CD4-positive, alpha-beta T cell treated with Interleukin-17A for 1 hour (primary cell): ENCODE measurements at places on chromosomes 2 and 18.

GRCh38 chr2:120206022-120206581, 17.1 kb downstream of the TMEM185B start:
- DNase-seq, result peak; percentile 23

DNA sequence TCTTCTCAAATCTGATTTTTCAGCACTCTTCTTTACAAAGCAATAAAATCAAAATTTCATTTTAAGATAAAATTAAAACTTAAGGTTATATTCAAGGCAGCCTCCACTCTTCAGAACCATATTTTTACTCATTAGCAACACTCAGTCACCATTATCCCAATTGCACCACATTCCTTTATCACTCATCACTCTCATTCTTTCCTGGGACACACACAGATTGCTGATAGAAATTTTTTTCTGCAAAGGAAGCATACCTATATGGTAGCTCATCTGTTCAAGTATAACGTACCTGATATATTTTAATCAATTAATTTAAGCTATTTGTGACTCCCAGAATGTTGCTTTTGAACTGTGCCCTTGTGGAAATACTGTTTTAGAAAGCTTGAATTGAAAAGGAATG, 1559.3 kb upstream of the ZEB2 start:
- no peak for DNase-seq

DNA sequence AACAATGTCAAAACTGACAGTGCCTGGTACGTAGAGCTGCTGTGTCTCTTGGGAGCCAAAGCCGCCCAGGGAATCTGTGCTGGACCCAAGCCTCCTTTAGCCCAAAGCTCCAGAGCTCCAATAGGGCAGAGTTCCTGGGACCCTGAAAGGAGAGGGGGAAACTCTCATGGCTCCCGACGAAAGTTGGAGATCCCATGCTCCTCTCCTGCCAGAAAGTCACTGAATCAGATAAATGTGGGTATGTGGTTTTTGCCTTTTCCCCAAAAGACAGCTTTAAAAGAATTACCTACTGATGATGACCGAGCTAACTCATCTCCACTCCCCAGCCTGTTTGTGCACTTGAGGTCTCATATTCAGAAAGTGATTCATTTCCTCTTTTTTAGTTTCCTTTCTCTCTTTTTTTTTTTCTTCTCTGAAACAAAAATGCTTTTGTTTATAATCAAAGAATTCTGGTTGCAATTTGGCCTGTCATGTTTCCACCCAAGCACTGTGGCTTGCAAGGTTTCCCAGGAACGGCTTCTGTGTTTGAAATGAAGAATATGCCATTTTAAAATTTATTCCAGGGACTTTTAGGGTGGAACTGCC, 14.1 kb upstream of the PMAIP1 start:
- DNase-seq, result peak; percentile 46

GRCh38 chr2:145715601-145716000, 1195.7 kb upstream of the ZEB2 start:
- no peak for DNase-seq

DNA sequence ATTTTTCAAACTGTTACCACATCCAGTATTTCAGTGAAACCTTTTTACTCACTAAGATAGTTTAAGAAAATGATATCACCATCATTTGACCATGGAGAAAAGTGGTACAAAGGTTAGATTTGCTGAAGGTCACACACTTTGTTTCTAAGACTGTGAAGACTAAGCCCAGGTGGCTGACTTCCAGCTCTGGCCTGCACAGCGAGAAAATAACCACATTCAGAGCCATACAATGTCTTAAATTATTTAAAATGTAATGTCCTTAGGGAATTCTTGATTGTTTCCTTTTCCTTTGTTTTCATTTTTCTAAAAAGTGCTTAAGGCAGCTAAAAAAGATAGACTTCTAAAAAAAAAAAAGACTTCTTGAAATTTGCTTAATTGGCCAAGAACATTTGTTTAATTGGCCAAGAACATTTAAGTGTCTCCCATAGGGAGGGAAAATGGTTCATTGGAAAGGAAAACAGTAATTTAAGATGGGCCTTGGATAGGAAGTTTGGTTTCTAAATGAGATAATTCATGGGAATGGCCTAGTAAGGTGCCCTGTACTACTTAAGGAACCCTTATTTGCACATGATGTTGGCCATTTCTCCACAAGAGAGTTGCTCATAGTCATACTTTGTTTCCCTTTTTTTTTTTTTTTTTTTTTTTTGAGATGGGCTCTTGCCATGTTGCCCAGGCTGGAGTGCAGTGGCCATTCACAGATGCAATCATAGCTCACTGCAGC, 45.2 kb downstream of the CYP1B1 start:
- DNase-seq, result no peak

GRCh38 chr2:71846669-71847291, 300.9 kb downstream of the CYP26B1 start:
- DNase-seq, result no peak

- DNase-seq, result peak; percentile 35
Observed at GRCh38 chr2:217650716-217651360, 352.0 kb downstream of the TNS1 start.

GRCh38 chr2:49973917-49974368, 819.6 kb upstream of the FSHR start:
- peak; percentile 73 for DNase-seq

GRCh38 chr2:204795156-204795555, 249.9 kb downstream of the PARD3B start:
- DNase-seq, result no peak
